ENCODE measurements at places on chromosomes 7 and 10. TPM values are rescaled to one million over a fixed set of nuclear protein-coding genes. Genes with fewer than 3 reads are reported as not detected.

GRCh38 chr7:36765605-36766004 lies 41.3 kb upstream of the AOAH start:
- no peak for DNase-seq

GRCh38 chr10:104546756-104547155 lies 94.3 kb upstream of the SORCS3 start:
- DNase-seq: no peak

GRCh38 chr7:134954197-134955082 lies 31.9 kb upstream of the AGBL3 start:
- DNase-seq: no peak

- peak; percentile 13 for DNase-seq
Observed at GRCh38 chr10:963655-964054, 24.6 kb upstream of the GTPBP4 start.

- no peak for DNase-seq
Observed at GRCh38 chr7:113200281-113200680, 81.9 kb upstream of the SMIM30 start.

DNA sequence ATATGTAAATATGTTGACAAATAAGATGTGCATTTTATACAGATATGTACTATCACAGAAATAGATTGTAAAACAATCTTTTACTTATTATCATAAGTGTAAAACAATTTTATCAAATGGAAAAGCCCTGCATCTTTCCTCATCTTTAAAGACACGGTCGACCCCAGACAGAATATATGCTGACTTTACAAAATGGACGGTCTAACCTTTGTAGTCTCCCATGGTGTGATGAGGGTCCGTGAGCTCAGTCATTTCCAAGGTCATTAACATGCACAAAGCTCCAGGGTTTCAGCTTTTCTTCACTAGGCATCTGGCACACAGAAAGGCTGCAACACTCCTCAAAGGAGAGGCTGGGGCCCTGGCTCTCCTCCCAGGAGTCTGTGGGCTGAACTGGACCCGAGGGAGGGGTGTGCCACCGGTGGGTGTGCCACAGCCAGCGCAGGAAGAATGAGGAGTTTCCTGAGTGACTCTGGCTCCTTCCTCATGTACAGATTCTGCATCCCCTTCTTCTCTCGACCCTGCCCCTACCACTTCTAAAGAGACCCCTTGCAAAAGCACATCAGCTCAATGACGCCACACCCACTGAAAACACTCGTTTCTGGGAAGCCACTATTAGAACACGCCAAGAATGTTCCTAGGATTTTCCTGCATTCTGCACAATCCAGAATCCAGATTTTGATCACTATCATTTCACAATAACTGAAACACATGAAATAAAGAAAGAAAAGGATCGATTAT lies 26.2 kb upstream of the ABLIM1 start:
- DNase-seq: peak; percentile 81

Gene LRRC4
- total RNA-seq: 3.4 TPM

Gene GNAT3
- total RNA-seq: not detected

Data from posterior vena cava (tissue), 2 donors.